ENCODE measurements at places on chromosomes 4 and X.

DNA sequence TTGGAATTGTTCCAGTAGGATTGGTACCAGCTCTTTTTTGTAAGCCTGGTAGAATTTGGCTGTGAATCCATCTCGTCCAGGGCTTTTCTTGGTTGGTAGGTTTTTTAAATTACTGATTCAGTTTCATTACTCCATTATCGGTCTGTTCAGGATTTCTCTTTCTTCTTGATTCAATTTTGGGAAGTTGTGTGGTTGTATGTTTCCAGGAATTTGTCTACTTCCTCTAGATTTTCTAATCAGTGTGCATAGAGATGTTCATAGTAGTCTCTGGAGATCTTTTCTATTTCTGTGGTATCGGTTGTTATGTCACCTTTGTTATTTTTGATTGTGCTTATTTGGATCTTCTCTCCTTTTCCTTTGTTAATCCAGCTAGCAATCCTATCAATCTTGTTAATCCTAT is 248.7 kb downstream of the ARHGAP10 start:
- DNase-seq = no peak

- no peak for DNase-seq
These were observed 124.4 kb downstream of the SPOCK3 start for GRCh38 chr4:167109859-167110258.

DNA sequence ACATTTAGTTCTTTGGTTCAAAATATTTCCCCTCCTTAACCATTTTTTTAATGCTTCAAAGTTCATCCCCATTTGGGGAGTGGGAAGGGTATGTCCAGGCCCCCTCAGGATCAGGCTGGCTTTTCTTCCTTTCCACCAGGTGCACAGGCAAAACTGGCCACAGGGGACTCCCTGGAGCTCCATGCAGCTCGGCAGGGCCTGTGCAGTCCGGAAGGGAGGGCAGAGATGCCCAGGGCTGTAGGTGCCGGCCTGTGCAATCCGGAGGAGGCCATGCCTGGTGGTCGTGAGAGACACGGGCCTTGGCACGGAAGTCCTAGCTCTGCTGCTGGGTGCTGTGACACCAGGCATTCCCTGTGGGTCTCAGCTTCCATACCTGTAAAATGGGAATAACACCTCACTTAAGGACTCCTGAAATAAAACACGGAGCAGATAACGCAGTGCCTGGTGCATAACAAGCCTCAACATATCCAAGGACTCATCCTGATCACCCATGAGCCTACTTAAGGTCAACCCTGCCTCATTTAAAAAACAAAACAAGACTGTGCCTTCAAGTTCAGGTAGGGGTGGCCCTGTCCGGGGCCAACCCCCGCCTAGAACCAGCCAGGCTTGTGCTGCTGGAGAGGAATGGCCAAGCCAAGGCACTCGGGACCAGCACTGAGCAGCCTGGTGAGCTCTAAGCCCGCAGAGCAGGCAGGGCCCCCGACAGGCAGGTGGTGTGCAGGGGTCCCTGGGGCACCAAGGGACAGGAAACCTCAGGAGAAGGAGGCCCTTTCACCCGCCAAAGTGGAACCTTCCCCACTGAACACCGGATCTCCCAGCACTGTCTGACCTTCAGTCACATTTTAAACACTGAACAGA is 21.2 kb upstream of the CYP4V2 start:
- no peak for DNase-seq

- DNase-seq = no peak
These were observed 36.5 kb downstream of the HERC3 start for GRCh38 chr4:88628746-88629145.

- DNase-seq = no peak
These were observed at the start of gene TADA2B for GRCh38 chr4:7043284-7044136. TSS of gene TADA2B (plus strand) at chr4:7043372. CDS start at chr4:7043580, 208 bp downstream.

DNA sequence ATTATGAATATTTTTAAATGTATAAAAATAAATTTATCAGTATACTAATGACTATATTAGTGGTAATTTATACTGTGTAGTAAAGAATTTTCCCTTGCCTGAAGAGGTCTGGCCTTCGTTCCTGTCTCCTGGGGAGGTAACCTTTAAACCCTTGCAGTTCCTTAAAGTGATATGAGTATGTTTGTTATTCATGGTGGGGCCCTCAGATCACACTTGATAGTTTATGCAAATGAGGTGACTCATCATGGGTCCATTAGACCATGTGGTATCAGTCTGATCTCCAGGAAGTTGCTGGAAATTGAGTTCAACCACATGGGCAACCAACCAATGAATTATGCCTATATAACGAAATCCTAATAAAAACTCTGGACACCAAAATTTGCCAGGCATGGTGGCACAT is 904.1 kb downstream of the RPA4 start:
- no peak for DNase-seq

GRCh38 chr4:158624889-158625478 is 46.7 kb downstream of the C4orf46 start:
- no peak for DNase-seq
